Stimulated activated CD8-positive, alpha-beta memory T cell treated with anti-CD3 and anti-CD28 coated beads, Interleukin-12 subunit alpha, Interleukin-12 subunit beta, amount 100 ng/mL, for 1 hour (primary cell): ENCODE measurements at places on chromosomes 6 and 20.

- DNase-seq, result no peak
Observed at GRCh38 chr20:33046412-33046811, 7.3 kb upstream of the BPIFB3 start.

- DNase-seq, result no peak
Observed at GRCh38 chr20:44728801-44729443, 13.8 kb downstream of the CCN5 start.

- no peak for DNase-seq
Observed at GRCh38 chr6:112086744-112087135, 542 bp downstream of the TUBE1 start.

DNA sequence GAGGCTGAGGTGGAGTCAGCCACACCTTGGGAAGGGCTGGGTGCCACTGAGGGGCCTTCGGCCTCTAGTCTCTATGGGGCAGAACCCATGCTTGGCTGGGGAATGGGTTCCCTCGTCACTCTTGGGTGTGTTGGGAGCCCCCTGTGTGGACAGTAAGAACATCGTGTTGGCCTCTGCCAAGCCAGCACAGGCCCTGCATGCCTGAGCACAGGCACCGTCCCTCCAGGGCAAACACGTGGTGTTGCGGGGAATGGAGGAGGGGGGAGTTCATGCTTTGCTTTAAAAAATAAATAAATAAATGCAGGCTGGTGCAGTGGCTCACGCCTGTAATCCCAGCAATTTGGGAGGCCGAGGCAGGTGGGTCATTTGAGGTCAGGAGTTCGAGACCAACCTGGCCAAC lies 63.0 kb downstream of the EZR start:
- no peak for DNase-seq

GRCh38 chr6:106973018-106973835 lies 1.3 kb downstream of the CD24 start:
- DNase-seq, result no peak

GRCh38 chr6:140073456-140073855 lies 699.0 kb upstream of the CITED2 start:
- DNase-seq, result no peak

- no peak for DNase-seq
Observed at GRCh38 chr6:44111434-44112417, 15.5 kb downstream of the MRPL14 start.

GRCh38 chr20:24855848-24856247 lies 93.2 kb upstream of the CST7 start:
- no peak for DNase-seq

GRCh38 chr20:9467995-9468394 lies 46.4 kb upstream of the LAMP5 start:
- DNase-seq, result no peak

DNA sequence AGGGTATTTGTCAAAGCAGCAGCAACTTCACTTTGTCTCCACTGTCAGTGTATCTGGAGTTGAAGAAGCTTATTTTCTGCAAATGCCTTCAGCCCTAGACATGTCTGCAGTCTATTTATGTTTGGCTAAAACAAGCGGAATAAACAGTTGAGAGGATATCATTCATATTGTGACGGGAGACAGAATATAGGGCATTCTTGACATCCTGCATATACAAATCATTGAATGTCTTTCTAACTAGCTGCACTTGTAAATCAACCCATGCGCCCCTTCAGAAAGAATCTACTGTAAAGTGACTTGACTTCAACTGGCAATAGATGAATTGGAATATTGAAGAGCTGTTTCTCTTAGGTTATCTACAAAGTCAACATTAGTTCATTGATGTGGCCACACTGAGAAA lies 258.9 kb downstream of the TSHZ2 start:
- DNase-seq, result no peak

DNA sequence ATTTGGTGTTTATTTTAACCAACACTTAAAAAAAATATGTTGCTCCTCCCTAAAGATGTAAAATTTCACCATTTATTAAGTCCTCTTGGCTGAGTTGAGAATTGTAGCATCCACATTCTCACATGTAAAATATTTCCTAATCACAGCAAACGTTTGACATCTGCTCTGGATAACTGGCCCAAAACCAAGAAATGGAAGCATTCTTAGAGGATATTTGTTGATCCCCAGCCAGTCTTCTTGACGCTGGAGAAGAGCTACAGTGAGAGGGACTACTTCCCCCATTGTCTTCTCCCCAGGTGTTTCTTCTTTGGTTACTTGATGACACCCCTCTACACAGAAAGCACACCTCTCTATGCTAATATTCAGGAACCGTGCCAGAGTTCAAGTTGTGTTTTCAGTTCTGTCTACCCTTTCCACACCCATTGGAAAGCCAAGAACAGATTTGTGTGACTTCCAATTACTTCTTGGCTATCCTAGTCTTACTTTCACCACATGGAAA lies 454.5 kb upstream of the JAG1 start:
- no peak for DNase-seq

DNA sequence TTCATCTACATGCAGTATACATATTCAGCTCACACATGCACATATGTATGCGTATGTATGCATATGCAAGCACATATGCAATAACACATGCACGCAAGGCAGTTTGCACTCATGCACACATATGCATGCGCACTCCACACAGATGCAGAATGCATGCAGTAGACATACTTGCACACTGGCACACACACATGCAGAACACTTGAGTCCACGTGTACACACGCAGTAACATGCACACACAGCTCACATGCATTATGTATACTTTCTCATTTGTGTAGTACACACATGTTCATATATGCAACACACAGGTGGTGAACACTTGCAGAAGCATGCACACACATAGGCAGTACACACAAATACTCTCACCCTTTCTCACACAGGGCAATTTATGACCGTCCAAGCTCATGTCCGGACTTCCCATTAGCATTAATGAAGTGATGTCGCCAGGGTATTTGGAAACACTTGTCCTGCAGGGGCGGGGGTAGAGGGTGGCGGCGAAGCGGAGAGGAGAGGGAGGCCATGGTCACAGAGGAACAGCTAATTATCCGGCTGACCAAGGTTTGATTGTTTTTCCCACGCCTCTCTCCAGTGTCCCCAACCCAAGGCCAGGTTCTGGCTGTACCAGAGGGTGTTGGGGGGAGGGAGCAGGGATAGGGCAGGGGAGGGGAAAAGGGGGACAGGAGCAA lies 91.3 kb downstream of the VEGFA start:
- no peak for DNase-seq

DNA sequence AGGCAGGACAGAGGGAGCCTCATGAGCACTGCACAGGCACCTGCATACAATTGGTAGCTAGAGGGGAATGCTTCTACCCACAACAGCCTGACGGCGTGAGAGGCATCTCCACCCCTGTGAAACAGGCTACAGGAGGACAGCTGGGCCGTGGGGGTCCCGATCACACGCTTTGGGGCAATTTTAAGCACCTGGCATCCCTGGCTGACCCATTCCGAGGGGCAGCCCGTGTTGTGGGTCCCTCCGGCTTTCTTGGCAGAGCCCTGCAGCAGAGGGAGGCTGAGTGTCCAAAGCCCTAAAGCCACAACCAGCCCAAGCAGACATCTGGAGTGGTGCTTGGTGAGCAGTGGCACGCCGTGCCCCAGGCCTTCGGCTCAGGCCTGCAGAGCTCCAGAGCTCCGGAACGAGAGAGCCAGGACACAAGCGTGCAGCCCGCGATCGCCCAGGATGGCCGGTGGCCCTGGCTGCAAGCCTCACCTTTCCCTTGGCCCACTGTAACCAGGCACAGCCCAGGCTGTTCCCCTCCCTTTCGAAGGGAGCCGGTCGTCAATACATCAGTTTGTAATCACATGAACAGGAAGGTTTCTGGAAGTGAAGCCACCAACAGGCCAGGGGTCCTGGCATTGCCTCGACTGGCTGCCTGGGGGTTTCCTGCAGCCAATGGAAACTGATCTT lies 81.4 kb downstream of the DLL1 start:
- no peak for DNase-seq

DNA sequence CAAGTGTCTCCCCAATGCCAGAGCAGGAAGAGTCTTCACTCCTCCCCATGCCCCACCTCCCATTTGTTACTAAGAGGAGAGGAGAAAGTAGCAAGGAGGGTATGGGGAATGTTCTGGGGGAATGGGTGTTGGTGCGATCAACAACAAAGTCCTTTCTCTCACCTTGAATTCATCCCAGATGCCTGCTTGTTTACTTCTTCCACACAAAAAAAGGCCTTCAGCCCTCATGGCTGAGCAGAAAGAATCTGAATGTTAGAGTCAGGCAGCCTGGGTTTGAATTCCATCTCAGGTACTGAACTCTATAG lies 9.9 kb downstream of the MOG start:
- no peak for DNase-seq

DNA sequence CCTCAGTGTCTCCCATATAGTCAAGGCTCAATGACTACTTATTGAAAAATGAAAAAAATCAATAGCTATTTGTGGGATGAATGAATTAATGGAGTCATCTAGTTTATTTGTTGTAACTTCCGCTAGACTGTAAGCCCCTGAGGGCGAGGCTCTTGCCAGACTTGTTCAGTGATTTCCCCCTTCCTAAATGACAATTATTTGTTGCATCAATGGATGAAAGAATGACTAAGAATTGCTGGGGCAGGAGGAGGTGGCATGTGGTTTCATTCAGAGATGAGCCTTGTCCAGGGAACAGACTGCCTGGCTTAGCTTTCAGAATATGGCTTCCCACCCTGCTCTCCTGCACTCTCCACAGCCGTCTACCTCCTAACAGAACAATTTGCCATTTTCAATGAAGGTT lies 1.1 kb upstream of the PRELID3B start:
- DNase-seq, result no peak

DNA sequence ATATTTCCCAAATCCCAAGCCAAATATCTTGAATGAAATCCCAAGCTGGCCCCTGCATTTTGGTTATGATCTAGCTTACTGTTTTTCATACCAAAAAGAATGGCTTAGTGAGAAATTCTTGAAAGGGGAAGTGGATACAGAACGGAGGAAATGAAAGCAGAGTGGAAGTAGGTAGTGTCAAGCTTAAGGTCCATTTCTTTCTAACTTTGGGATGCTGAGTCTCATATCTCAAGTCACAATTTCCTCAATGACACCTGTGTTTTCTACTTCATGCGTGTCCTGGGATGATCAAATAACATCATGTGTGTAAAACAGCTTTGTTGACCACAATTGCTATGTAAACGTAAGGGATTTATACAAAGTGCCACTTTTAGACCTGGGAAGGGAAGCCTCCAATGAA lies 238.8 kb upstream of the SLC35B3 start:
- no peak for DNase-seq

DNA sequence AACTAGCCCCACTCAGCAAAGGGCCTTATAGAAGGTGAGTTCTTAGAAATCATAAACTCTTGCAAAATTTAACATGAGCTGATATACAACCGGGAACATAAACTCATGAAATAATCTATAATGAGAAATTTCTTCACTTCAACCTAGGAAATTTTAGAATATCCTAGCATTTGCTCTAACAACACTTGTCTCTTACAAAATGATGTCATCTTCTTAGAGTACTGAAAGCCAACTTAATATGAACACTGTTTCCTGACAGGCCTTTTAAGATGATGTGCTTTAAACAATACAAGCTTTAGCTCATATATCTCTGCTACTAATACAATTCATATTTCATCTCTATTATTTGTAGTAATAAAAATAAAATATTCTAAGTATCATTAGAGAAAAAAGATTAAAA lies 932 bp downstream of the PACRG start:
- no peak for DNase-seq

DNA sequence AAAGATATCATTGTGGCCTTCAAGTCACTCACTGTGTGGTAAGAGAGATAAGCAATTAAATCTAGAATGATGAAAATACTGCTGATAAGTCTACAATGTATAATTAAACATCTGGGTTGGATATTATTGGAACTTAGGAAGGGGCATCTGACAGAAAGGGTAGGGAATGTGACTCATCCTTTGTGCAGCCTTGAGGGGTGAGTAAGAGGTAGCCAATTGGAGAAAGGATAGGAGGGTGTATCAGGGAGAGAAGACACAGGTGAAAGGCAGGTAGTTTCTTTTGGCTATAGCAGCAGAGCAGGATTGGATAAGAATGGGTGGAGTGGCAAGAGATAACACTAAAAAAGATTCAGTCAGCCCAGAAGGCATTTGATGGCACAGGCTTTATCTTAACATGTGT lies 182.0 kb downstream of the COL21A1 start:
- DNase-seq, result no peak

- DNase-seq, result no peak
Observed at GRCh38 chr20:14116037-14116436, 120.7 kb downstream of the MACROD2 start.

- no peak for DNase-seq
Observed at GRCh38 chr20:5312518-5312917, 4.2 kb downstream of the PROKR2 start.

GRCh38 chr20:48126227-48126740 lies 341.0 kb upstream of the SULF2 start:
- DNase-seq, result no peak

DNA sequence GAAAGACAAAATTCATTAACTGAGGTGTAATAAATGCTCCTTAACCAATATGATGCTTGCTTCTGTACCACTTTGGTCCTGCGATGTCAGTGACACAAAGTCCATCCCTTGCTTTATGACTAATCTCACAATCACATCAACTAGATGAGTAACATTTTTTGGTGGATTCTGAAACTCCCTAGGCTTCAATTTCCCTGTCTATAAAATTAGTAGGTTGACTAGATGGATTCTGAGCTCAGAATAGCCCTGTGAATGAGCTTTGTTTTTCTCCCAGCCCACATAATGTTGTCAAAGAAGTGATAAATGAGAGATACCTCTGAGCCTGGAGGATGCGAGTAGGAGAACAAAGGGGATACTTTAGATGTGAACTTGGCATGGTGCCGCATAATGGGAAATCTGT lies 9.1 kb downstream of the TXLNB start:
- DNase-seq, result no peak

- DNase-seq, result no peak
Observed at GRCh38 chr20:50058662-50059402, 54.1 kb downstream of the UBE2V1 start.

GRCh38 chr6:146857980-146858347 lies 259.2 kb downstream of the ADGB start:
- no peak for DNase-seq

- DNase-seq, result no peak
Observed at GRCh38 chr6:129069006-129069405, 186.1 kb downstream of the LAMA2 start.
